ENCODE measurements at places on chromosomes 11 and 22.

GRCh38 chr22:17770180-17771077, 3.8 kb downstream of the BID start:
- no peak for DNase-seq
- peaks cover 58% of the 10 kb centered on the region for H3K4me1 ChIP-seq
- no peak overlapping the region for H3K4me3 ChIP-seq
- no peaks in the 10 kb centered on the region for H3K27me3 ChIP-seq
- peaks cover 23% of the 10 kb centered on the region for H3K36me3 ChIP-seq

DNA sequence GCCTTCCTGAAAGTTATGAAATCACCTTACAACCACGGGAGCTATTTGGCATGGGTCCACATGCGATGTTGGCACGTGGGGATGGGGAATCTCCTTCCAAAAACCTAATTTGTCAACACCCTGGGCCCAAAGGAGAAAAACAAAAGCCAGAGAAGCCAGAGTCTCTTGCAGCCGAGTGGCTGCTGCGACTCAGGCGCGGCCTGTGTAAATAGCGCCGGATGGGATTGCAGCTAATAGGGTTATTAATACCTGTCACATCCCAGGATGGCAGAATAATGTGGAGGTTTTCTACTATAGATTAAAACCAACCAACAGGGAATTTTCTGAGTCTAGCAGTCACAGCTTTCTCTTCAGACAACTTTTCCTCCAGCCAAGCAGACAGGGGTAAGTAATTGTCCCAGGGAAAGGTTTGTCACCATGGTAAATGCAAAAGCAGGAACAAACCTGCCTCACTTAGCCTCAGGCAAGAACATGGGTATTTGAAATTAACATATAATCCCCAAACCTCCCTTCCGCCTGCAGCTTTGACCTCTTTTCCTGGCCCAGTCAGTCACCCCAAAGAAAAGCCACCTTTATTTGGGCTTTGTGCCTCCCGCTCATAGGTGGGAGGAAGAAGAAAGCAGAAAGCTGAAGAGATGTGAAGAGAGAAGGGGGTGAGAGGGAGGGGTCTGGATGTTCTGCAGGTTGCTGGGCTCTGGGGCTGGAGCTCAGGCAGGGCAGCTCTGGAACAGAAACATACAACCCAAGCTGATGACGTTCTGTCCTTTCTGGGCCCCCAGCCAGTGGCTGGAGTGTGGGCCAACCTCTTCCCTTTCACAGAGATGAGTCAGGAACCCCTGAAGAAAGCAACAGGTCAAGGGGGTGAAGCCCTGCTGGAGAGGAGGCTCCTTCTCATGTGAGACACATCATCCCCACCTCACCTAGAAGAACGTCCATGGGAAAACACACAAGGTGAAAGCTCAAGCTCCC, 376.5 kb downstream of the NXPE2 start:
- peaks cover under 1% of the 10 kb centered on the region for H3K4me1 ChIP-seq
- no peak overlapping the region for H3K27ac ChIP-seq
- no peak overlapping the region for H3K4me3 ChIP-seq
- H3K27me3 ChIP-seq, result no peaks in the 10 kb centered on the region
- DNase-seq, result no peak

GRCh38 chr11:111362887-111363411, 16.1 kb downstream of the POU2AF1 start:
- no peak overlapping the region for H3K4me3 ChIP-seq
- no peaks in the 10 kb centered on the region for H3K36me3 ChIP-seq
- DNase-seq, result no peak

DNA sequence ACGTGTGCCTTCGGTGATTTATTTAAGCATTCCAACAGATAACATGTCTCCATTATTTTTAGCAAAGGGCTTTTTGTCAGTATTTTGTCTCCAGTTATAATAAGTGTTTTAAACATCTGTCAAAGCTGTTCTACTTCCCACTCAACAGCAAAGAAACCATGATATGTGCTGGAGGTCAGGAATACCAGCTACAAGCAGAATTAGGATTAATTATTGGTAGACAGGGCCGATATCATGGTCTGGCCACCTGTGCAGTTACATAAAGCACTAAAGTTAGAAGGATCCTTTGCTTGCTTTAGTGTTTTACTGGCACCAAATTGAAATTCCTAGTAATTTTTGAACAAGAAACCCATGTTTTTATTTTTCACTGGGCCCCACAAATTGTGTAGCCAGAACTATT, 591.3 kb upstream of the ARHGAP42 start:
- no peak overlapping the region for H3K4me3 ChIP-seq
- no peaks in the 10 kb centered on the region for H3K36me3 ChIP-seq
- H3K27me3 ChIP-seq, result no peaks in the 10 kb centered on the region

Measured in spinal cord (tissue), 10 donors.